ENCODE measurements at places on chromosomes 3 and 15.

- DNase-seq = peak; percentile 85
These were observed at the start of gene MFGE8 for GRCh38 chr15:88913017-88913849. Gene MFGE8 (minus strand): TSS chr15:88913379. CDS start chr15:88913319, 60 bp downstream.

GRCh38 chr3:153070511-153070868 lies 91.5 kb upstream of the RAP2B start:
- no peak for DNase-seq

GRCh38 chr3:64541803-64542202 lies 146.0 kb downstream of the ADAMTS9 start:
- DNase-seq = no peak

DNA sequence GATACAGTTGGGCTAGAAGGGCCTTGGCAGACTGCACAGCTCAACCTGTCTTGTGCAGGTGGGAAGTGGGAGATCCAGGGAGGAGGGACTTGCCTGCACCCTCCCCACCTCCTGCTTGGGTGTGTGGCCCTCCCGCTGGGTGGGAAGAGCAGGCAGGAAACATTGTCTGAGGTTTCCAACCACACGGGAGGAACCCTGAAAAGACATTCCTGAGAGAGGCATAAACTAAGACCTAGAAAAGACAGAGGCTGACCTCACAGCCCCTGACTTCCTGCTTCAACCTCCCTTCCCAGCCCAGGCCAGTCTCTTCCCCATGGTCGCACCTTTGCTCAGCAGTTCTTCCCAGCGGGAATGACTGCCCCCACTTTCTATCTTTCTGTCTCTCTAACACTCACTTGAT lies 46.3 kb upstream of the INSYN1 start:
- DNase-seq = no peak

DNA sequence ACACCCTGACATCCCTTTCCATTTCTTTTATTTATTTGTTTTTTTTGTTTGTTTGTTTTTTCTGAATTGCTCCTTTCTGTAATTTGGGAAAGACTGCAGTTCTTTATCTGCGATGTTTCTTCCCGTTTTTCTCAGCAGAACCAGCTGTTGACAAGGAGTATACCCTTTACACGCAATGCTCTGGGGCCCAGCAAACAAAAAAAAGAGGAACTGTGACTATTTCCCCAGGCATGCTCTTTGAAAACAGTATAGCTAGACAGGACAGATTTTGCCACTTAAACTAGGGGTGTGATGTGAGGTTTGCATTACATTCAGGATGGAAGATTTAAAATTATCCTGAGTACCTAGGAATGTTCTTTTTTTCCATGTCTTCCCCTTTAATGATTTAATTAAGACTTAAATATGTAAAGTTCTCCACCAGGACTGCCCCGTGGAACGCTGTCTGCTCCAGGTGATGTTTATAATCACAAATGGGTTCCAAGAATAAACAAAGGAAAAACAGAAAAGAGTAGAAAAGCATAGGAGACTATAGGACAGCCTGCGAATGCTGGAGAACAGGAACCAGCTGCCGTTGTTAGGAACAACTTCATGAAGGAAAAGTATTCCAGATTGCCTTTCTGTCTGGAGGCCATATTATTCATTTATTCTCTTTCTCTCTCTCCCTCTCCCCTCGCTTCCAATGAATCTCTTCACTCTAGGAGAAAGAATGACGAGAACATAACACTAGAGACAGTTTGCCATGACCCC lies 43.3 kb downstream of the TGFBR2 start:
- no peak for DNase-seq
